ENCODE measurements at places on chromosomes 7 and 10. TPM values are rescaled to one million over a fixed set of nuclear protein-coding genes. Genes with fewer than 3 reads are reported as not detected.

LIPK gene
- total RNA-seq = not detected

UCN3 gene
- total RNA-seq = not detected

GIMAP7 gene
- total RNA-seq = 23.5 TPM

PRF1 gene
- total RNA-seq = 4.6 TPM

PLEKHA1 gene
- total RNA-seq = 42.3 TPM

CYP26C1 gene
- total RNA-seq = not detected

GFRA1 gene
- 16.4 TPM for total RNA-seq

GPNMB gene
- 190 TPM for total RNA-seq

GRCh38 chr7:40580776-40581175, 446.0 kb downstream of the SUGCT start:
- no peak for DNase-seq

GRCh38 chr7:26049081-26049480, 102.9 kb upstream of the NFE2L3 start:
- DNase-seq = no peak

DNA sequence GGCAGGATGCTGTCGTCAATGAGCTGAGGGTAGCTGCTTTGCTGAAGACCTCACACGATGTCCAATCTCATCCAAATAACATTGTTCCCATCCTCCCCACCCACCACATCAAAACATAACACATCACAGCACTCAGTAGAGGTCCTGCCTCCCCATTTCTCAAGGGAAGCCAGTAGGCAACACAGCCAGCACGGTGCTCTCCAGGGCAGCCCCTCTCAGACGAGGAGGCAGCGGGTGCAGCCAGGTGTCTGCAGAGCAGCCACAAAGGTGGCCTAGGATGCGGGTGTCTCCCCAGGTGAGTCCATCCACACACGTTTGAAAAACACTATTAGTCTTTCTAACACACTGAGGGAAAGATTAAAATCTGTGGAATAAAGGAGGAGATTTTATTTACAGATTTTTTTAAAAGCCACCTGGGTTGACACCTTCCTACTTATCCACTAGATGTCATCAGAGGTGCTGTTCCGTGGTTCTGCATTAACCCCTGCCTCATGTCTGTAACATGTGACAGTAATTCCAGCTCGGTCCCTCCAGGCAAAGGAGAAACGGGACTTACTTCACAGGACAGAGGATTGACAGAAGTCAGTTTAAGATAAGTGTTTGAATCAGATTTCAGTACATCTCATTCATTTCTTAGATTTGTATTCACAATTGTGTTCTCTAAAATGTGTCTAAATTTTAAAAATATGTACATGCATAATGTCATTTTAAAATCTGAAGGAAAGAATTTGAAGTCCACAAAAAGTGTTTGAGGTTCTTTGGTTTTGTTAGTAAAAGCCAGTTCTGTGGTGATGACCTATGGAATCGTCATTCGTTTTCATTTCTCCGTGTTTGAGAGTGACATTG, 68.0 kb downstream of the LANCL2 start:
- no peak for DNase-seq

DNA sequence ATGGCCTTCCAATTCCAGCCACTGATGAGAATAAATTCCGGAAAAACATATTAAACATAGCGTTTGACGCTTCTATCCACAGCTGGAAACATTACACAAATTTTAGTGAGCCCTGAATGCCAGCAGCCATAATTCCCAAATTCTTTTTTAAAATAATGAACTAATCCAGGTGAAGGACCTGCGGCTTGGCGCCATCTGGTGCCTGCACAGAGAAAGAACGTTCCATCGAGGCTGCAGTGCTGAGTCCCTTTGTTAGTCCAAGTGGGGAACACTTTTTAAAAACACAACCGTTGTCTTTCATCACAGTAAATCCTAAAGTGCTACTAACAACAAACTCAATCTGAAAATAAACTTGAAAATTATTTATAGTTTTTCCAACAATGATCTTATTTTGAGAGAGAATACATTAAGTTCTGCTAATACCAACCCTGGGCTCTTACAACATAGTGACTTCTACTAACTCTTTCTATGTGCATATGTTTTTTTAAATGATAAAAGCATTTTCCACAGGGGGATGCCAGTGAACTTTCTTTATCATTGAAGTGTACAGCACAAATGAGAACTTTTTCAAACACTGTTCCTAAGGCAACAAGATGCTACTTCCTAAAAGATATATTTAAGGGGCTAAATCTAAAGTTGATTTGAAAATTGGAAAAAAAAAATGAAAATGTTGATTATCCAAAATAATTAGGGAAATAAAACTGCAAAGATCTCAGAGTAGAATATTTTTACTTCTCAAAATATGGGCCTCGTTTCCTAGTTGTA, 166.9 kb upstream of the RNF32 start:
- DNase-seq = peak; percentile 28

DNA sequence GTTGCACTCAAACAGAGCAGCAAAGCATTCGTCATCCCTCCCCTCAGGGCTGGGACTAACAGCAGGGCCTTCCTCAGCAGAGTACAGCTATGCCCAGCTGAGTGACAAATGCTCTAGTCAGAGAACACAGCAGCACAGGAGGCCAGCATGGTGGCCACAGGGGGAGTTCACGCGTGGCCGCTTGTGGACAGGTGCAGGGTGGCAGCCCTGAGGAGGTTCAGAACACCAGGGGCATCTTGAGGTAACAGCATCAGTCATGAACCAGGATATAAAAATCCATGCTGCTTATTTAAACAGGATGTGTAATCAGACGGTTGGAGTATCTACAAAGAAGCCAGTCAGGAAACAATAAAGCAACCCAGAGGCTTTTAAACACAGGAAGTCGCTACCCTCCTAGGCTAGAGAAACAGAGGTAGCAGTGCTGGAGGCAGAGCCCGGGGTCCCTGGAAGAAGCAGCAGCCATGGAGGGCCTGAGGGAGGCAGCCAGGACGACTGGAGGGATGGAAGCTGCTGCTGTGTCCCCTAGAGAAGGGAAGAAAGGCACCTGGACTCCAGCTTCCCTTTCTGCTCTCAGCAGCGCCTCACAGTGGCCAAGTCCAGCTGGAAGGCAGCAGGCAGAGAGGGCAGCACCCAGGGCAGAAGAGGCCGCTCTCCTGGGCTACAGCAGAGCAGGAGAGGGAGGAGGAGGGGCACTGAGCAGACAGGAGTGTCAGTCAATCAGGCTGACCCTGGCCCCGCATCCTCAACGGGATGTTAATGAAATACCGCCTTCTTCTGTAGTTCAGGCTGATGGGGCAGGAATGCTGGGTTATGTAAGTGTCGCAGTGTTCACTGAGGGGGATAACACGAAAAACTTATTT, 70.8 kb upstream of the UCN3 start:
- peak; percentile 86 for DNase-seq

DNA sequence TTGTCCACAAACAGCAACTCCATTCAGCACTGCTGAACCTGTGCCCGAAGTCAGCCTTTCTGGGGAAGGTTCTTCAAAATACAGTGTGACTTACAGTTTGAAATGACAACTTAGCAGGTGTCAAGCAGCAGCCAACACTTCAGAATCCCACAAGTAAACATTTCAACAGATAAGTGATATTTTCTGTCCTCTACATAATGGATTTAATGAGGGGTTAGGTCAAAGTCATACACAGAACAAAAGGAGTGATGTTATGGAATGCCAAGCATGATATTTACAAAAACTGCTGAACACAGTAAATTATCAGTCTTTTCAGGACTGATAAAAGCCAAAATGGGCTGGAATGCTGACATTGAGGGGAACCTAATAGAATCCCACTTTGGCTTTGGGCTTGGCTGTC, 77.6 kb upstream of the JAZF1 start:
- no peak for DNase-seq

GRCh38 chr10:6072215-6072934, 10.2 kb upstream of the IL2RA start:
- DNase-seq = no peak

- DNase-seq = peak; percentile 86
Measured at GRCh38 chr10:8054494-8055407, at the start of gene GATA3. Gene GATA3 (plus strand): TSS chr10:8054688. CDS start chr10:8055656, 968 bp downstream.

DNA sequence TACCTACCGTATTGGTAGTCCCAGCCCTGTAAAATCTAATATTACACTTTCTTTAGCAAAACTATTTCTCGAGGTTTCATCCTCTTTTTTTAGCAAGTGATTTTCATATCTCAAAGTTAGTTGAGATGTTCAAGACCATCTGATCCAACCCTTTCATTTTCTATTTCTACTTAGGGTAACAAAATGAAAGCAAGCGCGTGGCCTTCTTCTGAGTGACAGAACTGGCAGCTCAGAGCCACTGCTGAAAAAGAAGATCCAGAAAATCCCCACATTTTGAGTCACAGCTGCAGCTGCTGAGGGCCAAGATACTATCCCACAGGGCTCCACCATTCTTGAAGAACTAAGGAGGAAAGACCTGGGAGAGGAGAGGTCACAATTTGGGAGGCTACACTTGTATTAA, 24.8 kb upstream of the ZNF800 start:
- no peak for DNase-seq

- DNase-seq = no peak
Measured at GRCh38 chr10:132542819-132543218, 5.2 kb downstream of the INPP5A start.

GRCh38 chr10:22699976-22700375, 14.4 kb downstream of the PIP4K2A start:
- DNase-seq = no peak

DNA sequence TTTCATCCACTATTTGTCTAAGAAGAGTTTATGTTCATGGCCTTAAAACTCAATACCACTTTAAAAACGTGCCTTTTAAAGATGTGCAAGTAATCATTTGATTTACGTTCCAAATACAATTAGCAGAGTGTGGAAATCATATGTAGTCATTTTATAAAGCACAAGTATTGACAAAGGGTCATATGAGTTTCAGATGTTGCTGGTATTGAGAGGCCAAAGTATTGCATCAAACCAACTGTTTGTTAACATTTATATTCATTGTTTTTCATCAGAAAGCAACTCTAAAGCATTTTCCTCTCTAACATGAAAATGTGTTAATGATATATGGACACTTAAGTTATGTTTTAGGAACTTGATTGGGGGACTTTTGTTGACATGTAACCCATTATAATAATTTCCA, 11.5 kb upstream of the TSGA13 start:
- DNase-seq = no peak

DNA sequence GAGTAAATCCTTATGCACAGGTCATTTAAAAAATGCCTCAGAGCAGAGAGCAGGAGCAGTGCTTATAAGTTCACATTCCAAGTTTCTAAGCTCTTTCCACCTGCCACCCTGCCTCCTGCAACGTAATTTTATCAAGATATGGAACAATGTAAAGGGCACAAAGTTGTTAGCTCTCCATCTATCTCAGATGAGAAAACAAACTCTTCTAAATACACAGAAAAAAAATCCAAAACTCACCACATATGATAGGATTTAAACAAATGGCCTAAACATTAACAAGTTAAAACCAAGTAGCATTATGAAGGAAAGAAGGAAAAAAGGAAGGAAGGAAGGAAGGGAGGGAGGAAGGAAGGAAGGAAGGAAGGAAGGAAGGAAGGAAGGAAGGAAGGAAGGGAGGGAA, 1132.8 kb downstream of the GRM8 start:
- no peak for DNase-seq

GRCh38 chr10:17744341-17744861, 7.6 kb upstream of the TMEM236 start:
- no peak for DNase-seq

- DNase-seq = no peak
Measured at GRCh38 chr7:82810558-82811259, 352.0 kb downstream of the PCLO start.

DNA sequence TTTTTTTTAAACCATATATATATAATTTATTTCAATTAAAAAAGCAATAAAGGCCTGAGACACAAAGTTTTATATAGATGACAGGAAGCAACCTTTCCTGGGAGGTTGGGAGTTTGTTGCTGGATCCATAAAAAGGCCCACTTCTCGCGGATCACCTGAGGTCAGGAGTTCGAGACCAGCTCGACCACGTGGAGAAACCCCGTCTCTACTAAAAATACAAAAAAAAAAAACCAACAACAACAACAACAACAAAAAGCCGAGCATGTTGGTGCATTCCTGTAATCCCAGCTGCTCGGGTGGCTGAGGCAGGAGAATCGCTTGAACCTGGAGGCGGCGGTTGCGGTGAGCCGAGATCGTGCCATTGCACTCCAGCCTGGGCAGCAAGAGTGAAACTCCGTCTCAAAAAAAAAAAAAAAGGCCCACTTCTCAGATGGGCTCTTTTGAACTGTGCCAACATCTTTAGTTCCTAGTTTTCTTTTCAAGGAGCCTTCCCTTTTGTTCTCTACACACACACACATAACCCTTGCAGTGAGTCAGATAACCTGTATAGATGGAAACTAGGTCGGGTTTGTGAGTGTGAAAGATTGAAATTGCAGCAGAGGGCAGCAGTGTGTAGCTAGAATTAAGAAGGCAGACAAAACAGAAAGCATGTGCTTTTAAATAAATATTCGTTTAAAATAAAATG, 1.2 kb upstream of the SMNDC1 start:
- no peak for DNase-seq
